Activated T-cell treated with anti-CD3 and anti-CD28 coated beads for 48 hours (primary cell): ENCODE measurements at places on chromosomes 11 and 22.

- DNase-seq = no peak
Observed at GRCh38 chr22:41539146-41540005, 4.9 kb downstream of the POLR3H start.

DNA sequence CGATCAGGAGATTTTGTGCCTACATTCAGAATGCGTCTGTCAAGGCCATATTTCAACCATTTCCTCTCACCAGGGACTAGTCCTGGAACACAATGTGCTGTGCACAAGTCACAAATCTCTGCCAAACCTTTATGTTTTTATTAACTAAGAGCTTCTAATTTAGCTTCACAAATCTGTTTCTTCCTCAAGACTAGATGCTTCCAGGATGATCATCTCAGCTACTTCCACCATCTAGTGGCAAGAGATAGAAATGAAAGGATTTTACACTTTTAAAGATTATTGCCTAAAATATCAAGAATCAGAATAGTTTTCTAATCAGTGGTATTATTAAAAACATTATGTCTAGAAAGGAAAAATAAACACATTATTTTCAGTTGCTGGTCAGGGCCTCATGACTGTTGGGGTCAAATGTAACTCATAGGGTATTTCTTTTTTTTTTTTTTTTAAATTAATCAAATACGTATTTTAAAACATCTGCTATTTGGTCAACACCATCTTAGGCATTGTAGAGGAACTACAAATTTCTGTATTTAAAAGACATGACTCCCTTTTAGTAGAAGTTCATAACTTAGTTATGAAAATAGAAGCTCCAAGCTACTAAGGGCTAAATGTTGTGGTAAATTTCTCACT is 1102.6 kb downstream of the DLG2 start:
- no peak for DNase-seq

DNA sequence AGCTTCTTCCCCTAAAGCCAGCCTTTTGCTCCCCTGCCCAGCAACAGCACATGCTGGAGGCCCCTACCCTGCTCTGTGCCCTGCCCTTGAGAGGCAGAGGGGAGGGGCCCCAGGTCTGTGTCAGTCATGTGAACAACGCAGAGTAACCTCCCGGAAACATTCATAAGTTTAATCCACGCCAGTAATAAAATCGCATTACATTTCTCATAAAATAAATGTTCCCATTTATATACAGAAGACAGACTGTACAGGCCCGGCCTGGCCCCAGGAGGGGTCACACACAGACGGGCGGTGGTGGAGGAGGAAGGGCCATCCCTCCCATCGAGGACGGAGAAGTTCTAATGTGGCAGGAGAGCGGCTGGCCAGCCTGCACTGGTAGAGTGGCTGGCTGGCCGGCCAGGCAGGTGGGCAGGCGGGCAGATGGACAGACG is 39.5 kb downstream of the LMO1 start:
- DNase-seq = no peak

GRCh38 chr11:68022531-68022930 is 8.0 kb upstream of the NDUFS8 start:
- DNase-seq = no peak

- DNase-seq = no peak
Observed at GRCh38 chr22:50674130-50674500, 1.5 kb downstream of the SHANK3 start.

- DNase-seq = no peak
Observed at GRCh38 chr11:16818284-16818683, 79.8 kb downstream of the C11orf58 start.

GRCh38 chr11:61174273-61174672 is 13.0 kb upstream of the VPS37C start:
- no peak for DNase-seq

DNA sequence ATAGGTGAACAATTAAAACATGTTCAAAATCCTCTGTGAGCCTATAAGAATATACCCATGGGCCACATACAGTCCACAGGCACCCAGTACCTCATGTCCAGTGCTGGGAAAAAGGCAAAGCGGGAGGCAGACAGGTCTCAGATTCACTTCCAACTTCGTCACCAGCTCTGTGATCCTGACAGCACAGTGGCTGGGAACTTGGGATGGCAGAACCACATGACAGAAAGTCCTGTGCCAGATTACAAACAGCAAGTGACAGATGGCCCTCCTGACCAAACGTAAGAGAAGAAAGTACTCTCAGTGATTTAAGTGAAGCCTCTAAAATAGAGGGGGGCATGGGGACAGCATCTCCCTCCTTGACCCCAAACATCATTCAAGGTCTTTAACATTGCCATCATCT is 5.8 kb downstream of the SLC1A2 start:
- DNase-seq = no peak

GRCh38 chr11:8926236-8926635 is 6.5 kb downstream of the C11orf16 start:
- no peak for DNase-seq

DNA sequence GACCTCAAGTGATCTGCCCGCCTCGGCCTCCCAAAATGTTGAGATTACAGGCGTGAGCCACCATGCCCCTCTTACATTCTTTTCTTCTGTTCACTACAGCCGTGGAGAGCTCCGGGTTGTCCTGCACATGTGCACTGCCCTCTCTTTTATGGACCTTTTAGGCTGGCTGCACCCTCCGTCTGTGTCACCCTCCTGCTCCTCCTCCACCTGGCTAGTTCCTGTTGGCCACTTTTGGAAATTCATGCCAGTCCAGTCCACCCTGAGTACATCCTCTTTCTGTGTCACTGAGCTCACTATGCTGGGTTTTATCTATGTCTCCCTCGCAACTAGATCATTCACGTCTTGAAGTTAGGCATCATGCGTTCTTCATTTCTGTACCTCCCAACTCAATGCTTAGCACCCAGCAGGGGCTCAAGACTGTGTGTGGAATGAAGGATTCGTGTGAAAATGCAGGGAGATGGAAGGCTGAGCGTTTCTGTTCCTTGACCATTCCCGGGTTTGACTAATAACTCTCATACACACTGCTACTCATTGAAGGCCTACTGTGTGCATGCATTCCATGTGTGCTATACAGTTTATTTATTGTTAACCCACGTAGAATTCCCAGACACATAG is 60.6 kb downstream of the PTPRJ start:
- DNase-seq = no peak

DNA sequence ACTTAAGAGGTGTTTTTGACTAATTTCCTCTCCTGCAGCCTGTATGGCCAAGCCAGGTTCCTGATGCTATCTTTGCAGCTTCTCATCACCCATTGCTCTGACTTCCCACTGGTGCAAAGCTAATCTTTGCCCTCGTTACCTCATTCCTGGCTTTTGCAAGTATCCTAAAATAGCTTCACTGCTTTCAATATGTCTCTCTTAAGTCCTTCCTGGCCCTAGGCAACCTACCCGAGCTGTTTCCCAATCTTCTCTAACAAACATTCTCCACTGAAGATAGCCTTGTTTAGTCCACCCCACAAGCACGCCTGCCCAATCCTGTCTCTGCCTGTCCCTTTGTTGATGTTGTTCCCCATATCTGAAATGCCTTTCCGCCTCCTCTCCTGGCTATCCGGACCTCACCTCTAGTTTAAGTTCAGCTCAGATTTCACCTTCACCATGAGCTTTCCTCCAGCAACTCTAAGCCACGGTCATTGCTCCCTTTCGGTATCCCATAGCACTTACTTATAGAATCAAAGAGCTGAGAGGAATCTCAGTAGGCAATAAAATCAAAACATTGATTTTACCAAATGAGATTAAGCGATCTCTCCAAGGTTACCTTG is 30.1 kb upstream of the CECR2 start:
- DNase-seq = no peak

GRCh38 chr22:46935506-46936377 is 173.3 kb downstream of the TBC1D22A start:
- no peak for DNase-seq

- DNase-seq = no peak
Observed at GRCh38 chr11:102263379-102264003, 53.8 kb upstream of the BIRC3 start.

GRCh38 chr11:133952199-133953190 is 4.3 kb downstream of the IGSF9B start:
- DNase-seq = no peak

GRCh38 chr22:44574640-44575380 is 76.8 kb upstream of the RTL6 start:
- DNase-seq = no peak

DNA sequence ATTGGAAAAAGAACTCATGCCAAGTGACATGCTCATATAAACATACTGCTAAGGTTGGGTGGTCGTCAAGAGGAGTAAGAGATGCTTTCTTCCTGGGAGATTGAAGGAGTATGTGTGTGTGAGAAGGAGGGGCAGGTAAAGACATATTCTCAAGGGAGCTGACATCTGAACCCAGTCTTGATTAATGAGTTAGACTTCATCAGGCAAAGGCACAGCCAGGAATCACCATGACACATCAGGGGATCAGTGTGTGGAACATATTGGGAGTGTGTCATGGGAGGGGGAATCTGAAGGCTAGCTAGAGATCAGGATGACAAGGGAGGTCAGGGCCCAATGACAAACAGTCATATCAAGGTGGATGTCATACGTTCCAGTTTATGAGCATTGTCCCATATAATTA is 14.9 kb downstream of the CNTF start:
- no peak for DNase-seq

GRCh38 chr22:33923660-33924246 is 3.5 kb upstream of the LARGE1 start:
- no peak for DNase-seq

- no peak for DNase-seq
Observed at GRCh38 chr11:85724748-85725465, 38.9 kb upstream of the CCDC89 start.

- DNase-seq = no peak
Observed at GRCh38 chr11:17811352-17811751, 76.8 kb downstream of the KCNC1 start.

DNA sequence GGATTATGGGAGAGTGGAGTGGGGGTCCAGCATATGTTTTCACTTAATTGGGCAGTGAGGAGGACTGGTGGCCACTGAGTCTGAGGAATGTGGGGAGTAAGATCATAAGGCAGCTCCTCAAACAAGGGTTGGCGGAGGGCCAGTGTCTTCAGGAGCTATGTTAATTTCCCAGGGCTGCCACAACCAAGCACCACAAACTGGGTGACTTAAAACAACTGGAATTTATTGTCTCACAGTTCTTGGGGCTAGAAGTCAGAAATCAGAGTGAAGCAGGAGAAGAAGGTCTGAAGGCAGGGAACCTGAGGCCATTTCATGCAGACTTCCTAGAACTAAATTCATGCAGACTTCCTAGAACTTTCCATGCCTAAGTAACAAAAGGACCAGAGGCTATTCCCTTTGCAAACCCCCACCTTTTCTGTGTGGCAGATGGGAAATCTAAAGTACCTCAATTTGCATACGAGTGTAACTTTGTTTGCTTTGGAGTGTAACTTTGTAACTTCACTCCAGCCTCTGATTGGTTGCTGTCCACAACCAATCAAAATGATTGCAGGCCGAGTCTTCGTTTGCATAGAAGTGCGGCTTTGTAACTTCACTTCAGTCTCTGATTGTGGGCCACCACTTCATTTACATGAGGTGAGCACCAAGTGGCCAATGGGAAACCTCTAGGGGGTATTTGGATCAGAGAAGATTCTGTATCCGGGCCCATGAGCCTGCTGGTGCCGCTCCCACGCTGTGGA is 50.5 kb upstream of the ZBED5 start:
- DNase-seq = no peak

DNA sequence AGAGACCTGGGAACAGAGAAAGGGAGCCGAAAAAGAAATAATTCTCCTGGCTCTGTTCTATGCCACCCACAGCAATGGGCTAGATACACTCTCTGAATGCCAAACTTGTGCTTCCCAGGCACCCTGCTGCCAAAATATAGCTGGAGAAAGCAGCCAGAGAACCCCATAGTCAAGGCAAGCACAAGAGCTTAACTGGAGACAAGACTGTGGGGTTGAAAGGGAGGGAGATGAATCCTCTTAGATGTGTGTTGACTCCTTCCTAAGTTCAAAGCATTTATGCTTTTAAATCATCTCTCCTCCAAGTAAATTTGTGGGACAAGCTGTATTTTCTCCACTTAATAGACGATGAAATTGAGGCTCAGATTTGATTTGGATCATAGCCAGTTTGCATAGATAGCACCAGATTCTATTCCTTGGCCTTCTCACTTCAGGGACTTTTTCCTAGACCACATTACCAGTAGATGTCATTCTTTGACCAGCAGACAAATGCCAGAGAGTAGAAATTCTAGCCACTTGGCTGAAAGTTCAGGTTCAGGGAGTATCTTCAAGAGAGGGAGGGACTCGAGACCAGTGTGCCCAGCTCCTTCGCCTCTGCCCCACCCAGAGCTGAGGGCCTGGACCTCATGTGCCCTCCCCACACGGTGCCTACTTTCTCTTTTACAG is 16.5 kb upstream of the ETS1 start:
- DNase-seq = no peak

GRCh38 chr11:56625946-56626345 is 11.3 kb upstream of the OR5M1 start:
- DNase-seq = no peak

GRCh38 chr11:119511614-119512306 is 88.8 kb upstream of the THY1 start:
- no peak for DNase-seq

DNA sequence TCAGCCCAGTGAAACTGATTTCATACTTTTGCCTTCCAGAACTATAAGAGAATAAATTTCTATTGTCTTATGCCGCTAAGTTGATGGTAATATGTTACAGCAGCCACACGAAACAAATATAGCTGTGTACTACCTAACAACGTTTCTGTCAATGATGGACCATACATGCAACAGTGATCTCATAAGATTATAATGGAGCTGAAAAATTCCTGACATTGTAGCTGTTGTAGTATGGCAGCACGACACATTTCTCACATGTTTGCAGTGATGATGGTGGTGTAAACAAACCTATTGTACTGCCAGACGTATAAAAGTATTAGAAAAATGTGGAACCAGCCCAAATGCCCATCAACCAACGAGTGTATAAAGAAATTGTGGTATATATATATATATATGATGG is 5.8 kb upstream of the SLC5A1 start:
- DNase-seq = no peak

DNA sequence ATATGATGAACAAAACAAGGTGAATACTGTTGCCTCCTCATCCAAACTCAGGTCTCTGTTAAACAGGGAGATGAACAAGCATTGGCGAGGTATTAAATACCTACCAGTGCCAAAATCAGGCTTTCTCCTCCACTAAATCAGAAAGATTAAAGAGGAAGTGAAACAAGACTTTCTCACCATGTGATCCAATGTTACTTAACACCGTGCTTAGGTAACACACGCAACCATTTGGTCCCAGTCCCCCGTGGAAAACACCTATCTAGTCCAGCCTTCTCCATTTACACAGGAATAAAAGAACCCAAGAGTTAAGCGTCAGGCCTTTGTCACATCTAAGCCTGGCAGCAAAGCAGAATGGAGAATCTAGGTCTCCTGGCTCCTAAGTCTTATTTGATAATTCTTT is 34.5 kb downstream of the TENM4 start:
- DNase-seq = no peak

GRCh38 chr11:10862446-10862845 is 4.6 kb upstream of the ZBED5 start:
- DNase-seq = no peak

GRCh38 chr11:102229510-102230123 is 87.7 kb upstream of the BIRC3 start:
- no peak for DNase-seq
